ENCODE measurements at places on chromosomes 7 and 10. TPM values are rescaled to one million over a fixed set of nuclear protein-coding genes. Genes with fewer than 3 reads are reported as not detected.

GRCh38 chr7:12570534-12571461 lies at the start of gene SCIN:
Gene SCIN (plus strand): TSS chr7:12570720. CDS start chr7:12570787, 67 bp downstream.
- peak; percentile 83 for DNase-seq

DNA sequence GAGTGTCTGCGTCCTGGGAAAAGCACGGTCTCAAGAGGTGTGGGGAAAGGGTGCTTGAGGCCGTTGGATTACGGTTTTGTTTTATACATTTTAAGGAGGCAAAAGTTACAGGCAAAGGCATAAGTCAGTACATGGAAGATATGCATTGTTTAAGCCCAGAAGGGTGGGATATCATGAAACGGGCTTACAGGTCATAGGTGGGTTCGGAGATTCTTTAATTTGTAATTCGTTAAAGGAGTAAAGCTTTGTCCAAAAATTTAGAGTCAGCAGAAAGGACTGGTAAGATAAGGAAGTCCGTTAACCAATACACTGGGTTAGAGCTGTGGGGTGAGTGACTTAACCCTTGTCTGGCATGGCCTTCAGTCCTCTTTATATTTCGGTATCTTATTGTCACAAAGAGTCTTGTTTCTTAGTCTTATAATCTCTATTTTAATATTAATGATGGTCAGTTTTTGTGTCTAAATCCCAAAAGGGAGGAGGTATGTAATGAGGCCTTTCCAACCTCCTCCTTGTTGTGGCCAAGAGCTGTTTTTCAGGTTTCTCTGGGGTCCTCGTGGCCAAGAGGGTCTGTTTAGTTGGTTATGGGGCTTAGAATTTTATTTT lies 12.7 kb downstream of the TSPAN14 start:
- no peak for DNase-seq

DNA sequence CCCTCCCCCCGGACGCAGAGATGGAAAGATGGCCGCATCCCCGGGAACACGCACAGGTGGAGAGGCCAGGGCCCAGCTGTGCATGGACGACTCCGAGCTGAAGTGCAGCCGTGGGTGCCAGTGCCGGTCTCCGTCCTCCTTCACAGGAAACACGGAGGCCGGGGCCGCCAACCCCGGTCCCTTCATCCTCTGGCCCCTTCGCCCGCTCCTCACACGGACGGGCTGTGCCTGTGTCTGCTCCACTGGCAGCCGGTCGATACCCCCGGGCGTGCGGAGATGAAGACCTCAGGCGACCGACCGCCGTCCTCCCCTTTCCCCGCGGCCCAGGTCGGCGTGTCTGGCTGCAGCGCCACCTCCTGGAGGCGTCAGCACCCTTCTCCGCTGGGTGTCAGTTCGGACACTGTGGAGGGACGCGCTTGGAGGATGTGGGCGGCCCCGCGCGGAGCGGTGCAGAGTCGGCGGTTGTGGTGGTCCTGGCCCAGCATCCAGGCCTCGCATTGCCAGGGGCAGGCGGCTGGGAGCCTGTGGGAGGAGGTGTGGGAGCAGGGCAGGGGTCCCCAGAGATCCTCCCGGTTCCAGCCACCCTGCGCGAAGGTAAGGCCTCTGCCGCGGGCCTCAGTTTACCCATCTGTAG lies 9.9 kb downstream of the ZNF511 start:
- peak; percentile 85 for DNase-seq

DNA sequence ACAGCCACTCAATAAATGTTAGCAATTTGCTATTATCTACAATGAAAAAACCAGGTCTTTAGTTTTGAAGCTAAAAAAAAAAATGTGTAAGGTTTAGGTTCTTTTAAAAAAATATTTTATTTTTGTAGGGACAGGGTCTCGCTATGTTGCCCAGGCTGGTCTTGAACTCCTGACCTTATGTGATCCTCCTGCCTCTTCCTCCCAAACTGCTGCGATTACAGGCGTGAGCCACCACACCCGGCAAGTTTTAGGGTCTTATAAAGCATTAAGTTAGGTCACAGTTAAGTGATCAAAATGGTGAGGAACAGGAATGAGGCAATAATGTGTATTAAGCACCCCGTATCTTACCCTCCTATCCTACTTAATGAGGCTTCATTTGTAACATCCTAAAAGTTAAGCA lies 774 bp downstream of the SEM1 start:
- DNase-seq, result no peak

DNA sequence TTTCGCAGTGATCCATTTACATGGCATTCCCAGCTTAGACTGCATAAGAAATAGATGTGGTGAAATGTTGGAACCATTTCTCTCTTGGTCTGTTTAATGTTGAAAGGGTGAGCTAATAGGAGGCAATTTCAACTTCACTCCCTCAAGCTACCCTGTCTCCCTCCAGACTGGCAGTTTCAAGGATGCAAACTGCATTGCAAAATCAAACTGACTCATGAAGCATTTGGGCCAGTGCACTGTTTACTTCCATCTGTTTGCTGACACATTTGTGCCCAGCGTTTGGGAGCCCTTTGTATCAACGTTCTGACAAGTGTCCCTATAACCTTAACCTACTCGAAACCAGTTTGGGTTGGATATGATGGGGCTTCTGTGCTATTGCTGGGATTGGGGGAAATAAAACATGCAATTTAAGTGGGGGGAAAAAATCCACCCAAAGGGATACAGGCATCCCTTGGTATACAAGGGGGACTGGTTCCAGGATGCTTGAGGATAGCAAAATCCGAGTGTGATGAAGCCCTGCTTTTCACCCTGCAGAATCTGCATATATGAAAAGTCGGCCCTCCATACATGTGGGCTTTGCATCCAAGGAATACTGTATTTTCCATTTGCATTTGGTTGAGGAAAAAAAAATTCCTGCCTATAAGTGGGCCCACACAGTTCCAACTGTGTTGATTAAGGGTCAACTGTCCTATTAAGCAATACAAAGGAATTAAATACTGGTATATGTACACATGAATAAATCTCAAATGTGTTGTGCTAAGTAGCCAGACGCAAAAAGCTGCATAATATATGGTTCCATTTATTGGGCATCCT lies 15.6 kb downstream of the RHEB start:
- no peak for DNase-seq

DNA sequence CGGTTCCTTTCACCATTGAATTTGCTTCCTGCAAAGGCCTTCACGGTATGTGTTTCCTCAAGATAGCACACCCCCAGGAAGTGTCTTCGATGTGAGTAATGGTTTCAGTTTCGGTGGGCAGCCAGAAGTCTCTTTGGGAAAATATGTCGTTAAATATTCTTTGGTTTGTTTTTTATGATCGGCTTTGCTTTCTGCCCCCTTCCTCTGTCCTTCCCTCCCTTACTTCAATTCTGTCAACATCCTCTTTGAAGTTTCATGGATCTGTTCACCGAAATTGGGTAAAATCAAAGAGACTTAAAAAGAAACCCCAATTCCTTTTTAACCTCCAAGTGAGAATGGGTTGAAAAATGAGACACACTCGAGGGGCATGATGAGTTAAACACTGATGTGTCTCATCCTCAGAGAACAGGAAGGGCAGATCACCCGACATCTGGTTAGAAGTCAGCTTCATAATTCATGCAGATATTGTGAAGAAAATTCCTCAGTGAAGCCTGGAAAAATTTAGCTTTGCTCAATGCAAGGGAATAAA lies 170.8 kb upstream of the HABP2 start:
- DNase-seq, result no peak

DNA sequence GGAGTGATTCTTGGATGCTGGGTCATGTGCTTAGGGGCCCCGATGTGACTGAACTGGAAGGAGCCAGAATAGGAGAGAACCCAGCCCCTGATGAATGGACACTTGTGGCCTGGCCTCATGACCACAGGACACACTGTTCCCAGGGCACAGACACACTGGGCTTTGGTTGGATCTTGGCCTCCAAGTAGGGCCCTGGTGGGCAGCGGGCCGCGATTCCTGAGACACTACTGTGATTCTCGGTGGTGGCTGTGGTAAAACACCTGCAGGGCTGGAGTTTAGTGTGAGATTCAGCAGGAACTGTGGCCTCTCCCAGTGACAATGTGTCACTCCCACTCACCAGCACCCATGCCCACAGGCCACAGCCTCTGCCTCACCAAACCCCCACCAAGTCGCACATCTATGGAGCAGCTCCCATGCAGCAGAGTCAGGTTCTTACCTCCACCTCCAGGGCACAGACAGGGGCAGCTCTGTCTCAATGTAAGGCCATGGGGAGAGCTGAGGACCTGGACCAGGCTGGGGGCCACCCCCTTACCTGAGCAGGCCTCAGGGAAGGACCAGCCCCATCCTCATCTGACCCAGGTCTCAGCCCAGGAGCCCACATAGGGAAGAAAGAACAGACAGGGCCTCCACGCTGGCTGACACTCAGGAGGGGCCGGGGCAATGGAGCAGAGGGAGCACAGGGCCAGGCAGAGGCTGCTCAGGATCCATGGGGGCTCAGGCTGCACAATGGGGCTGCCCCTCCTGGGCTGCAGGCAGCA lies 33.2 kb upstream of the ZNF716 start:
- no peak for DNase-seq

GRCh38 chr7:11171569-11172192 lies 198.0 kb downstream of the PHF14 start:
- DNase-seq, result no peak

DNA sequence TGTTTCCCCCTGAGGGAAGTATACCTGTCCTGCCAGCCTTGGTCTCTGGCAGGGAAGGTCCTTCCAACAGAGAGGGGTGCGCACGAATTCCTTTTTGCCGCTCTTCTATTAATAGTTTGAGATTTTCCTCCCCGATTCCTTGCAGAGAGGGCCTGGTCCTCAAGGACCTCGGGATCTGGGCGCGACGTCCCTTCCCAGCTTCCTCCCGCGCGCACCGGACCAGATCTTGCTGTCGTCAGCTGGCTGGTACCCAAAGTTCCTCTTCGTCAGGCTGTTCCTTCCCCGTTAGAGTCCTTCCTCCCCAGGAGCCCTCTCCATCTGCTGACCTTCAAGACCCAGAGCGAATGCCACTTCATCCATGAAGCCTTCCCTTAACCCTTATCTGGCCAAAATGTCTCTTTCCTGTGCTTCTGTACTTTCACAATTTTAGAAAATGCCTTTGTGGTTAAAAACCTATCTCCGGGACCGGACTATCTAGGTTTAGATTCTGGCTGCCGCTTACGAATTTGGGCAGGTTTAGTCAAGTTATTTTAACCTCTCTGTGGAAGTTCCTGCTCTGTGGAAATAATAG lies 851 bp upstream of the GOT1 start:
- DNase-seq, result peak; percentile 85

LIPA gene
- 194 TPM for total RNA-seq

TMEM26 gene
- 0.46 TPM for total RNA-seq

GARIN1A gene
- total RNA-seq, result 2.1 TPM

Measured in upper lobe of right lung (tissue), 1 donor.